Stimulated activated CD8-positive, alpha-beta memory T cell treated with anti-CD3 and anti-CD28 coated beads, Interleukin-7, amount 100 ng/mL, for 48 hours (primary cell): ENCODE measurements at places on chromosomes 11 and 22.
A peak's percentile ranks its signal among the peaks of the same experiment; 100 is the strongest.

DNA sequence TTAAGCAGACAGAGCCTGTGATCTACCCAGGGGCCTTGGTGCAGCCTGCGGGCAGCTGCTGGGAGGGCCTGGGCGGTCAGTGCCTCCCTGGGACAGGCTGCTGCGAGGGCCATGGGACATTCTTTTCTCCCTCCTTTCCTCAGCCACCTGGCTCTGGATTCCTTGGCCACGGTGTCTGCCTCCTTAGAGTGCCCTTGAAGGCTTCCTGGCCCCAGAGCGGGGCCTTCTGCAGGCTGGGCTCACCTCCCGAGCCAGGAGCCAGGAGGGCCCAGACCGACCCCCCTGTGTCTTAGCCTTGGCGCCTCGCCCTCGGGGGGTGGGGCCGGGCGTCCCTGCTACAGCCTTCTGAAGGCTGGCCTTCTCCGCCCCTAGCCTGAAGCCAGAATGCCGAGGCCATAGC lies 231.2 kb downstream of the TBC1D22A start:
- no peak for DNase-seq

- DNase-seq = peak; percentile 54
These were observed 5.0 kb upstream of the PICK1 start for GRCh38 chr22:38051900-38052862.

- DNase-seq = no peak
These were observed 21.2 kb downstream of the GRAMD1B start for GRCh38 chr11:123451183-123451781.

GRCh38 chr11:114243461-114244372 lies 52.5 kb upstream of the NNMT start:
- no peak for DNase-seq

GRCh38 chr11:11608783-11609232 lies 13.0 kb downstream of the GALNT18 start:
- no peak for DNase-seq

DNA sequence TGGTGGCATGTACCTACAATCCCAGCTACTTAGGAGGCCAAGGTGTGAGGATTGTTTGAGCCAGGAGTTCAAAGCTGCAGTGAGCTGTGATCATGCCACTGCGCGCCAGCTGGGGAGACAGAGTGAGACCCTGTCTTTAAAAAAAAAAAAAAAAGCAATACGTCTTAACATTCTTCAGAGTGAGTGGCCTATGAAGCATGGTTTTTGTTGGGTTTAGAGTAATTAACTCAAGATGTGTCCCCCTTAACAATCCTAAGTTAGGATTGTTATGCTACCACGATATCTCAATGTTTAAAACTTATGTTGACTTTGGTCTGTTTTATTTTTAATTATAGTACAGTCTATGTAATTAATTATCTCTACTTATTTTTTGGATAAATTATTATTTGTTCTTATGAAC lies 156.1 kb downstream of the HIPK3 start:
- DNase-seq = no peak

DNA sequence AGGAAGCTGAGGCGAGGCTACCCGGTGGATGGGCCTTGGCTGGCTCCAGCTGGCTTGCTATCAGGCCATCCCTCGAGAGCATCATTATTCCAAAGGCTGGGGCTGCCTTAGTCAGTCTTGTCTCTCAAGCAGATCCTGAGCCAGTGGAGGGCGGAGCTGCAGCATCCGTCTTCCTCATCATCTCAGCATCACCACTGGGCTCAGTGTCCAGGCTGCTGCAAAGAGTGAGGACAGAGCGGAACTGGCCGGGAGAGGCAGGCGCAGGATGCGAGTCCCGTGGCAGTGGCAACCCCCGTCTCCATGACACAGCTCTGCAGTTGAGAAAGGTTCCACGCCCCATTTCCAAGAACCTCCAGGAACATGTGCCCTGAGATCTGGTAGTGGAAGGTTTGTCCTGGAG lies 4.4 kb downstream of the TP53I11 start:
- DNase-seq = no peak

- no peak for DNase-seq
These were observed 72.2 kb downstream of the KCNQ1 start for GRCh38 chr11:2517016-2517385.

DNA sequence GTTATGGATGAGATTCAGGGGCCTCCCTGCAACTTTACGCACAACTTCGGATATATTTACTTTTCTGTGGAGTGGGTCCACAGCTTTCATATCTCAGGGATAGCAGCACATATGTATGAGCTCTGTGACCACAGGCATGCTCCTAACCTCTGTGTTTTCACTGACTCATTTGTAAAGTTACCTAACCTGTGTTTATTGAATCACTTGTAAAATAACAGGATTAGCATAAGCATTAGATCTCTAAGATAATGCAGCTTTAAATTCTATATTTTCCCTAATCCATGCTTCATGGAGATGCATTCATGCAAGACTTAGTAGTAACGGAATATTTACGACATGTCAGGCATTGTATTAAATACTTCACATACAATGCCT lies 47.9 kb upstream of the DDI1 start:
- DNase-seq = no peak

DNA sequence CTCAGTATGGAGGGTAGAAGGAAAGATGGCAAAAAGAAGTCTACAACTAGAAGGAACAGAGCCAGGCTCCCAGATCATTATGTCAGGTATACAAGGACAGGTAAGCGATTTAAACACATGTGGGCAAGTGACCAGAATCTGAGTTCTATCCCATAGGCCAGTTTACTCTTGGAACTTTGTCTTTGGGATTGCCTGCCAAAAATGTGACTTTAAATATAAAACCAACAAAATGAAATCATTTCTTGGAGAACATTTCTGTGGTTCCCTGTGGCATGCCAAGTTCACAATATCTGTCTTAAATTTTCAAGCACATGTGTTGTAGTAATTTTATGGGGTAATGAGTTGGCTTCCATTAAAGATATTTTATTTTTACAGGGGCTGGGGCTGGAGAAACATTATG lies 141.0 kb downstream of the SLC17A6 start:
- DNase-seq = no peak

GRCh38 chr22:44266796-44267760 lies 45.7 kb downstream of the SHISAL1 start:
- DNase-seq = no peak

DNA sequence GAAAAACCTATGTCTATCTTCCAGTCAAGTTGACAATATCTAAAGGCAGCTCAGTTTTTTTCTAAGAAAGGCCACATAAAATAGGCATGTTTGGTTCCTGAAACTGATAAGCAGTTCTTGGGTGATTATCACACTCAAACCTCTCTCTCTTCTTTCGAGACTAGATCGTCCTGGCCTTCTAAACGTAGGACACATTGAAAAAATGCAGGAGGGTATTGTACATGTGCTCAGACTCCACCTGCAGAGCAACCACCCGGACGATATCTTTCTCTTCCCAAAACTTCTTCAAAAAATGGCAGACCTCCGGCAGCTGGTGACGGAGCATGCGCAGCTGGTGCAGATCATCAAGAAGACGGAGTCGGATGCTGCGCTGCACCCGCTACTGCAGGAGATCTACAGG lies 15.1 kb downstream of the CDPF1 start:
- DNase-seq = no peak

- no peak for DNase-seq
These were observed 1.7 kb upstream of the WEE1 start for GRCh38 chr11:9571763-9572115.

GRCh38 chr11:63716046-63716445 lies 34.7 kb downstream of the RTN3 start:
- DNase-seq = no peak

GRCh38 chr11:13772223-13773046 lies 104.0 kb downstream of the FAR1 start:
- no peak for DNase-seq

DNA sequence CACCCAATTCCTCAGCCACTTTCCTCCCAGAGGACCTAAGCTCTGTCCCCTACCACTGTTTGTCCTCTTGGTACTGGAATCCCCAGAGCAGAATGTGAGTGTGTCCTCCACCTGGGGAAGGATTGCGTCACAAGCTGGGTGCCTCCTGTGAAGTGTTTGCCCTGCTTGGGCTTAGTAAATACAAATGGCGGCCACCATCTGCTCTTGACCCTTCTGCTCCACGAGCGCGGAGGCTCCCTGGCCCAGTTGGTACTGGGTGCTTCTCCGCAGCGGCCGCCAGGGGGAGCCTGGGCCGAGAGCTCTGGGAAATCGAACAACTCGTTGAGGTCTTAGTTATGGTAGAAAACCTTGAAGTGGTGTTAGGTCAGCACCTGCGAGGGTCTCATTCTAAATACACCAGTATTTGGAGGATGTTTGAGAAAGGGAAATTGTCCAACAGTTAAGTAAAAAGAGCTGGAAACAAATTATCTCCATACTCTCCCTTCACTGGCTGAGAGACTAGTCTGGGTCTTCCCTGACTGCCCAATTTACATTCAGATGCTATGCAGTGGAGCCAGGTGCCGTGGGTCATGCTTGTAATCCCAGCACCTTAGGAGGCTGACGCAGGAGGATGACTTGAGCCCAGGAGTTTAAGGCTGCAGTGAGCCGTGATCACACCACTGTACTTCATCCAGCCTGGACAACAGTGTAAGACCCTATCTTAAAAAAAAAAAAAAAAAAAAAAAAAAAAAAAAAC lies 74.6 kb upstream of the TEAD1 start:
- DNase-seq = no peak

GRCh38 chr11:65710421-65710820 lies 1.6 kb upstream of the KAT5 start:
- DNase-seq = no peak

DNA sequence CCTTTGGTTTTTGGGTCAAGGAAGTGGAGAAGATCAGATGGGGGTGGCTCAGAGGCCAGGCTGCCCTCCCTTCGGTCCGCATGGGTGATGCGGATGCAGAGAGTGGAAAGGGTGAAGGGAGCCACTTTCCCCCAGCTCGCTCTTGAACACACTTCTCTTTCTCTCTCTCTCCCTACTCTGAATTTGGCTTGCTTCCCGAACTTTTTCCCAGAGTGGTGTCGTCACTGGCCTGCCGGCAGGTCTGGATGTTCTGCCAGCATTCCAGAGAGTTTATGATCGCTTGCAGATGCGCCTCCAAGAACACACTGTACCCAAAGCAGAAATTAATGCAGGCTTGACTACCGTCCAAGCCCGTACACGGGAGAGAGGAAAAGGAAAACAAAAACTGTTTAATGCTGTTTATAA lies 103.2 kb downstream of the ZBTB16 start:
- no peak for DNase-seq

- no peak for DNase-seq
These were observed 26.9 kb upstream of the P2RY2 start for GRCh38 chr11:73191151-73191550.

DNA sequence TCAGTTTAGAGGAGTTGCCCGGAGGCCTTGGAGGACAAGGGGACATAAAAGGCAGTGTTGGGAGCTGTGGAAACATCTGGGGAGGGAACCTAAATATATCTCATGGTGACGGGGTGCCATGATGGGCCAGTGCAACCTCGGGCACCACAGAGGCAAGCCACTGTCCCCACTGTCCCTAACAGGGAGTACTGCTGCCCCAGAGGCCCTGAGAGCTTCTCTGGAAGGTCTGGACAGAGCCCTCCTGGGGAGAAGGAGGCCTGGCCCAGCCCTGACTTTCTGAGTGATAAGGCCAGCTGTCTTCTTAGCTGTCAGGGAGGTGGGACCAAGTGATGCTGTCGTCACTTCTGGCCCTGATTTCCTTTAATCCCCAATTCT lies 5.5 kb upstream of the P2RY6 start:
- no peak for DNase-seq

DNA sequence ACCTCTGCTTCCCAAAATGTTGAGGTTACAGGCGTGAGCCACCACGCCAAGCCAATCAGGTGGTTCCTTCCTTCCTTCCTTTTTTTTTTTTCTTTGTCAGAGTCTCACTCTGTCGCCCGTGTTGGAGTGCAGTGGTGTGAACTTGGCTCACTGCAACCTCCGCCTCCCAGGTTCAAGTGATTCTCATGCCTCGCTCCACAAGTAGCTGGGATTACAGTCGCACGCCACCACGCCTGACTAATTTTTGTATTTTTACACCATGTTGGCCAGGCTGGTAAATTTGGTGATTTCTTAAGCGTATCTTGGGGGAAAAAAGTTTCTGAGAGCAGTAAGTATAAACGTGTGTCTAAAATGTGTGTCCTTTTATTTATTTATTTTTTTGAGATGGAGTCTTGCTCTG lies 18.2 kb upstream of the SPINDOC start:
- DNase-seq = no peak

DNA sequence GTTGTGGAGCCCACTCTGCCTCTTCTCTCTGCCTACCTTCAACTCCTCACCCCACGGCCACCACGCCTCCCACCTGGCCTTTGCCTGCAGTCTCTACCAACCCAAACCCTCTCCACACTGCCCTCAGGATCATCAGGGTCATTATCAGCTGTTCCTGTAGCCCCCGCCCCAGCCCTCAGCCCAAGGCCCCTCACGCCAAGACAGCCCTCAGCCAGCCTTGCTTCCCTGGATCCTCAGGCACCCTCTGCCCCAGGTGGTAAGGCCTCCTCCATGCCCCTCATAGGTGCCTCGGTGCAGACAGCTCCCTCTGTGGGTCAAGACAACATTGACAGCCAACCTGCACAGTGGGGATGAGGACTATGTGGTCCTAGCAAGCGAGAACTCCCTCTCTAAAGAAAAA lies 1.7 kb downstream of the SBF1 start:
- DNase-seq = no peak

- DNase-seq = no peak
These were observed 19.6 kb downstream of the LRRC10B start for GRCh38 chr11:61528114-61528513.

DNA sequence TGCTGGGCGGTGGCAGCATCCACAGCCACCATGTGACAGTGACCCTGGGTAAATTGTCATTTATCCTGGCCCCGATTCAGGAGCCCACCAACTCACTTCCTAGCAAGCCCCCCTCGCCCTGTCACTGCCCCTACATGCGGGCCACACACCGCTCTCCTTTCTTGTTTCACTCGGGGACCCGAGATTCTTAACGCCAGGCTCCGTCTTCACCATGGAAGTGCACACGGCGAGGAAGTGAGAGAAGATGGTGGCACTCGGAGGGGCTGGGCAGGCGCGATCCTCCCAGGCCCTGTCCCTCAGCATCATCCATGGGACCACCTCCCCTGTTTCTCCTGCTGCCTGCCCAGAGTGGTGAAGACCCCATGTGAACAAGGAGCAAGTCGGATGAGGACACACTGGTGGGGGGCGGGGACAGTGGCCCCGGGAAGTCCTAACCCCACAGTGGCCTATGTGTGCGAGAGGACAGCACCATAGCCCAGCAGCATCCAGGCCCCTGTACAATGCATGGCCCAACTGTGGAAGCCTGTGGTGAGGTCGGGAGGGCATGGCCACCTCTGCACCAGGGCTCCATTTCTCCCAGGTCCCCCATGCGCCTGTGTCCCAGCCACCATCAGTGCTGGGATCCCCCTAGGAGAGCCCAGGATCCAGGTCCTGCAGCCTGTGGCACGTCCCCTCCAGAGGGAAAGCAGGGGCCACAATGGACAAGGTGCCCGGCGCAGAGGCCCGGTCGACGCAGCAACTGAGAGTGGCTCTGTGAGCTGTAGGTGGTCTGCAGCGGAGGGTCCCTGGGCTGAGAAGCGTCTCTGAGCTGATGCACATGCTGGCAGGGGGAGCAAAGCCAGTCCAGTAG lies 262.8 kb downstream of the BRD1 start:
- no peak for DNase-seq
